ENCODE measurements at places on chromosomes 2 and 18.

DNA sequence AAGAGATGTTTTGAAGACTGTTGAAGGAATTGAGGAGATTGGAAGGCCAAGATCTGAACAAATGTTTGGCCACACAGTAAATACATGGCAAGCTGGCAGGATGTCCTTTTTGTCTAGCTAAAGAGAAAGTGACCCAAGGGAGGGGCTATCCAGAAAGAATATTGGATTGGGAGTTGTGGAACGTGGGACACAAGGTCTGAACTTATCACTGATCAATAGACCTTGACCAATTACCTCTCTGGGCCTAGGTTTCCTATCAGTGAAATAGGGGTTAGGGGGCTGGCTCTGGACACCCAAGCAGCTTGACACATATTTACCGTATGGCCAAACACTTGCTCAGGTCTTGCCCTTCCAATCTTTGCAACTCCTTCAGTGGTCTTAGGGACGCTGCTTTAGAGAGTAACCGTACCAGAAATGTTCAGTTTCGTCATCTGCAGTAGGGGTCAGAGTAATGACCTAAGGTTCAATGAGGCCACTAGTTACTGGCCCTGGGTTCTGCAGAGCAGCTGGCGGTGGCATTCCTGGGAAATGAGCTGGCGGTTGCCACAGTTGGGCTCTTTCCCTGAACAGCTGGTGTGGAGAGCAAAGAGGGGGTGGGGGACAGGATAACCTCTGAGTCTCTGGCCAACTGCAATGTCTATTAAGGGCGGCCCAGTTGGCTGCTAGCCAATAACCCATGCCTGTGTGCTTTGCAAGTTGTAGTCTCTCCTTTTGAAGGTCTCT lies 70.1 kb upstream of the STPG4 start:
- DNase-seq = no peak

DNA sequence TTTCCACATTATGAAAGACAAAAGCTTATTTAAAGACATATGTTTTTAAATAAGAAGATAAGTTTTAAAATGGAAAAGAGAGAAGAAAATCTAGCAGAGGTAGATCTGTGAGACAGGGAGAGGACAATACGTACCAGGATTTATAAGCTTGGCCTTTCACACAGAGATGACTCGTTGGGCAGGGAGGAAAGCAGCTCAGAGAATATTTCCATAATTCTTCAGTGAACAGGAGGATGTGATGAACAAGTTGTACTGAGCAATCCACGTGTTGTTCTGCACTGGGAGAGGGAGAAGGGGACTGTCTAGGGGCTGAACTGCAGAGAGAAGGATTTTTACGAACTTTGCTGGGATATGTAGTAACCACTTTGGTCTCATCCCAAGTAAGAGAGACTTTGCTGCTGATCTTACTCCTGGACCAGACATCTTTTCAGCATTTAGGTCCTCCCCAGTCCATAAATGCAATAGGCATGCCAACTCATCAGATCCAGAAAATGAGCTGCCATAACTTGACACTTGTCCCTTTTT lies 162.5 kb upstream of the SETBP1 start:
- DNase-seq = no peak

DNA sequence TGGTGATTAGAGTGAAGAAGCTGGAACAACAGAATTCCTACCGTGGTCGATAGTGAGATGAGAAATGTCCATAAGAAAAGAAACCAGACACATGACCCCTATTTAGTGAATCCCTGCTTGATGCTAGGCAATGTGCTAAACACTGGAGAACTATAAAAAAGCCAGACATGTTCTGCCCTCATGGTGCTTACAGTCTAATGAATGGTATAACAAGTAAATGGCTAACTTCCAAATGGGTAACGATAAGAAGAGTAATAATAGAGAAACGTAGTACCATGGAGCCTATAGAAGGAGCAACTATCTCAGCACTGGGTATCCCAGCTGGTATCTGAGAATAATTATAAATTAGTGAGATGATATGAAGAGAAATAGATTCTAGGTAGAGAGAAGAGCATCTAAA lies 5.0 kb downstream of the DSG2 start:
- DNase-seq = no peak

GRCh38 chr18:13430663-13431062 lies 212.1 kb downstream of the LDLRAD4 start:
- DNase-seq = no peak

- DNase-seq = no peak
Observed at GRCh38 chr2:33273479-33273878, 203.0 kb upstream of the RASGRP3 start.

DNA sequence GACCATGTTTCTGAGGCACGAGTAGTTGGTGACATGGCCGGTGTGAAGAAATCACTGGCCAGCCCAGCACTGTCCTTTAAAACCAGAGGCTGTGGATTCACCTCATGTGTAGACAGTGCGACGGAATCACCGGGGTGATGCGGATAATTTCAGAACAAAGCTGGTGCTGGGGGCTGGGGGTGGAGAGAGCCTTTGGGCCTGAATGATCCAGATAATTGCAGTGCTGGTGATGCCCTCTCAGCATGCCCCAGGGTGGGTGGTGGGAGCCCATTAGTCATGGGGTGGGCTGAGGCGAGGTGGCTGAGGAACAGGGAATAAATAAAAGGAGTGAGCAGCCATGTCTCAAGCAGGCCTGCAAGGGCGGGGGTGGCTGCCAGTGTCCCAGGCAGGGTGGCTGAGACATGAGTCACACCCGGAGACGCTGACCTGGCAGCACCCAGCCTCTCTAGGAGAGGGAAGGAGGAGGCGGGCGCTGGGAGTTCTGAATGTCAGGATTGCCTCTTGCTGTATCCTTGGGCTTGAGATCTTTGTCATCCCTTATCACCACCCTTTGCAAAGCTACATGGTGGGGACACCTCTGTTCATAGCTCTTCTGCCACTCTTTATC lies 151.1 kb upstream of the MSH6 start:
- no peak for DNase-seq

GRCh38 chr2:72098935-72099334 lies 48.7 kb downstream of the CYP26B1 start:
- DNase-seq = no peak

DNA sequence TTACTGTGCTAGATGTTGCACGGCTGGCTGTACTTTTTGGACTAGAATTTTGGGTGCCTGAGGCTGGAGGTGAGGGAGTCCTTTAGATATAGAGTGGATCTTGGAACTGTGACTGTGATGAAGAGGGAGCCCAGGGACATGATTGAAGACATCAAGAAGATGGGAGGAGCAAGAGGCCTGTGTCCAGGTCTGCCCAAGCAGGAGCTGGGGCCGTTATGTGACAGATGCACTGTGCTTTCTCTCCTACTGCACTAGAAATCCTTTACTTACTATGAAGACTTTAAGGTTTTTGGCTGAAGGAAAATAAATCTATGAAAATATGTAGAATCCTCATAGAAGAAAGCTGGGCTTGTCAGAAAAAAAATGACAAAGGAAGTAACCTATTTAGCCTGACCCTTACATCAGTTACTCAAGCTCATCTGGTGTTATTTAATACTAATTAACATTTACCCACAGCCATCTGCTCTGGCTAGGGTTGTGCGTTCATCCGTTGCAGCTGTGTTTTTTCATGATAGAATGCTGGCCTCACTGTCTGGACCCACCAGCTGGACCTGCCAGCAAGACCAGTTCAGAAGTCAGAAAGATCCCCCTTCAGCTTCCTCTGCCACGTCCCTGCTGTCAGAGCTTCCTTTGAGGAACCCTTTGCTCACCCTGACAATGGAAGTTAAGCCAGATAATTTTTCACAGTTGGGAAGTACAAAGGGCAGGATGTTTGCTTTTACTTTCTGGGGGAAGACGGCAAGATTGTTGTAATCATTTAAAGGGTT lies 16.7 kb downstream of the TSN start:
- DNase-seq = no peak

- DNase-seq = no peak
Observed at GRCh38 chr18:51091270-51091669, 61.3 kb downstream of the SMAD4 start.

- DNase-seq = no peak
Observed at GRCh38 chr18:80169607-80170006, 60.5 kb downstream of the ADNP2 start.

GRCh38 chr2:227324642-227324994 lies 433 bp upstream of the MFF start:
- DNase-seq = no peak

- DNase-seq = no peak
Observed at GRCh38 chr2:715854-716560, 38.8 kb upstream of the TMEM18 start.

- DNase-seq = no peak
Observed at GRCh38 chr2:219261024-219261855, 7.5 kb upstream of the TUBA4A start.

DNA sequence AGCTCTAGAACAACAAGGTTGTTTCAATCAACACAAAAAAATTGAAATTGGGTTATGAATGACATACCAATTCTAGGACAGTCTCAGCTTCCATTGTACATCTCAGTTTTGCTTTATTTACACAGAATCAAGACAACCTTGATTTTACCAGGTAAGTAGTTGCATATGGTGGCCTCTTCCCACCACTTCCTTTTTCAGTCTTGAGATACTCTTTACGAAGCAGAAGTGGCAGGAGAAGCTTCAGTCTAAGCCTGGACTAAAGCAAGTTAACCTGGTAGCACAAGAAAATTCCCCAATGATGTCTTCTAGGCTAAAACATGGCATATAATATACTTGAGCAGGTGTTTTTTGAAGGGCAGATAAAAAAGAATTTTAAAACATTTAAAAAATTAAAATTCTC lies 10.7 kb upstream of the FAM136A start:
- DNase-seq = no peak

GRCh38 chr2:236217926-236218325 lies 46.3 kb downstream of the ASB18 start:
- DNase-seq = no peak

GRCh38 chr2:234502285-234502918 lies 5.5 kb upstream of the ARL4C start:
- DNase-seq = no peak

DNA sequence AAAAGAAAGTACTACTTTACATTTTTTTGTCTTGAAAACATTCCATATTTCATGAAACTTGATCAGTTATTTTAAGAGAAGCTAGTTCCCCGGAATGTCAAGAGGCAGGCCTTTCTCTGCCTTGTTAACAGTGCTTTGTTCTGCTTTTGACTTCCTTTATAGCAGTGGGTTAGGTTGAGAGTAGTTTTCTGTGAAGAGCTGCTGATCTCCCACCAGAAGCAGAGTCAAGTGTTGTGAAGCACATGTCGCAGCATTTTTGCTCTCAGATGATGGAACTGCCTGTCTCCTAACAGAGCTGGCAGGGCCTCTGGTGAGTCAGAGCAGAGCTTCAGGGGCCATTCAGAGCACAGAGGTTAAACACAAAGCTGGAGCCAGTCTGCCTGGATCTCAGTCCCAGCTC lies 871.8 kb downstream of the SLC4A3 start:
- DNase-seq = no peak

DNA sequence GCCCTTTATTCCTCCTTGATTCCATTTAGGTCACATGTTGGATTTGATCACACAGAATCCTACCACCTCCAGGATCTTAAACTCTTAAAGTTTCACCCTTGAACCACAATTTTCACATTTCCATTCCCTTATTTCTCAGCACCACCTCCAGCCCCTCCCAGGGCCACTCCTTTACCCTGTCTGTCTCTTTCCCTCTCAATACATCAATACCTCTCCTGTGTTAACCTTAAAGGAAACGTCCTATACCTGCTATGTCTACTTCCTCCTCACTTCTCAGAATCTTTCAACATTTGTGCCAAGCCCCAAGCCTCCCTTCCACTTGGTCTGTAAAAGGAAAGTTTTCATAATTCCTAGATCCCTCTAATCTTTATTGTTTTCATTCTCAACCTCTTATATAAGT lies 158.8 kb downstream of the BAZ2B start:
- DNase-seq = no peak

GRCh38 chr2:169900686-169901085 lies 73.4 kb downstream of the UBR3 start:
- DNase-seq = no peak

DNA sequence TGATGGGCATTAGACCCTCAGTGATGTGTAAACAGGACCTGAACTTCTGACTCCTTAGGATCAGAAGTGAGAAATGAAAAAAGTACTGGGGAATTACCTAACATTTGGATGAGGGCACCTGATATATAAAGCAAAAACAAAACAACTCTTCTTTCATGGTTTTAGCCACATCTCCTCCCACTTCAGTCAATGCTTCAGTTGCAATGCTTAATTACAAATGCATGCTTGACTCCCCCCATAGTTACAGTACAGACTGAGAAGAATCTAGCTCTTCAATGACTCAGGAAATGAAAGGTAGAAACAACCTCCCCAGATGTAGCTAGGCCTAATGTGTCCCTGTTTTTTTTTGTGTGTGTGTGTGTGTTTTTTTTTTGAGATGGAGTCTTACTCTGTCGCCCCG lies 276.8 kb upstream of the POU3F3 start:
- no peak for DNase-seq

DNA sequence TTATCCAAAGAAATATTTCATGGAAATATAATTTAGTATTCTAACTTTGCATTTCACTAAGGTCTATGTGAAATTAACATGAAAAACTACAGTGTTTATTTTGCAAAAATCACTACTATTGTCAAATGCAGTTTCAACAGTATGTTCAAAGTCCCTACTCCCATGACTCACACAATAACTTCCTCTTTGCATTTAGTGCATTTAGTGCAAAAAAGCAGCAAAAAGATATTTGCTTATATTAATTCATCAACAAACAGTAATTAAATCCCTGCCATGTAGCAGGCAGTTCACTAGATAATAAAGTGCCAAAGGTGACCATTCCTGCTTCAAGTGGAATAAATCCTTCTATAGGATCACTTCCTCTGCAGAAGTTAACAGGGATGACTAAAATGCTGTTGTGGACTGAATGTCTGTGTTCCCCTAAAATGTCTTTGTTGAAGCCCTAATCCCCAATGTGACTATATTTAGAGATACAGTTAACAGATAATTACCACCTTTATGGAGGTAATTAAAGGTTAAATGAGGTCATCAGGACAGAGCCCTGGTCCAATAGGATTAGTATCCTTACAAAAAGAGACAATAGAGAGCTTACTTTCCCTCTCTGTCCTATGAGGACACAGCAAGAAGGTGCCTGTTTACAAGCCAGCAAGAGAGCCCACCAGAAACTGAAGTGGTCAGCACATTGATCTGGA lies 61.7 kb downstream of the STK39 start:
- no peak for DNase-seq

GRCh38 chr2:180707175-180707883 lies 273.1 kb upstream of the UBE2E3 start:
- no peak for DNase-seq

DNA sequence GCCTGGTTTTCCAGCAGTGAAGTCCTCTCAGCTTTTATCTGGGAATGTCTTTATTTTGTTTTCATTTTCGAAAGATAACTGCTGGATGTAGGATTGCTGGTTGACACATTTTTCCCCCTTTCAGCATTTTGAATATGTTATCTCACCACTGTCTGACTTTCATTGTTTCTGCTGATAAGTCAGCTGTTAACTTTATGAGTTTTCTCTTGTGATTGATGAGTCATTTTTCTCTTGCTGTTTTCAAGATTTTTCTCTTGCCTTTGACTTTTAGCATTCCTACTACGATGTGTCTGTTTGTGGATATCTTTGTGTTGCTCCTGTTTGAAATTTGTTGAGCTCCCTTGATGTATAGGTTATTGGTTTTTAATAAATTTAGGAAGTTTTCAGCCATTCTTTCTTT lies 85.5 kb downstream of the AGPS start:
- no peak for DNase-seq

GRCh38 chr2:173290046-173290445 lies 64.6 kb upstream of the CDCA7 start:
- no peak for DNase-seq

GRCh38 chr2:84788498-84788897 lies 92.4 kb downstream of the TRABD2A start:
- DNase-seq = no peak

GRCh38 chr2:184326066-184326465 lies 272.3 kb upstream of the ZNF804A start:
- no peak for DNase-seq

All from iPS DF 19.7 (cell line).